SK-N-DZ (cell line): ENCODE measurements at places on chromosomes 6 and 20.

DNA sequence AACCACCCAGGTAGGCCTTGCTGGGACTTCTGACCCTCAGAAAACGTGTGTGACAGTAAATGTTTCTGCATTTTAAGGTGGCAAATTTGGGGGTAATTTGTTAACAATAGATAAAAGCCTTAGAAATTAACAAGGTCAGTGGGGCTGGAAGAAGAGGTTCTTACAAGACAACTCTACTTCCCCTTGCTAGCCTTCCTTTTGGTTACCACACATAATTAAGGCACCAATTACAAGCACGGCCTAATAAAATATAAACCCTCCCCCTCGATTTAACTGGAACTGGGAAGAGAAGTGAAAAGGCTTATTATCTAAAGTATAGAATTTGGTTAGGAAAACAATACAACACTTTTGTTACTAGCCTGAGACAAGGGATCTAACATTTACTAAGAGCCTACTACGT, 38.8 kb downstream of the ELOVL5 start:
- DNase-seq = no peak

DNA sequence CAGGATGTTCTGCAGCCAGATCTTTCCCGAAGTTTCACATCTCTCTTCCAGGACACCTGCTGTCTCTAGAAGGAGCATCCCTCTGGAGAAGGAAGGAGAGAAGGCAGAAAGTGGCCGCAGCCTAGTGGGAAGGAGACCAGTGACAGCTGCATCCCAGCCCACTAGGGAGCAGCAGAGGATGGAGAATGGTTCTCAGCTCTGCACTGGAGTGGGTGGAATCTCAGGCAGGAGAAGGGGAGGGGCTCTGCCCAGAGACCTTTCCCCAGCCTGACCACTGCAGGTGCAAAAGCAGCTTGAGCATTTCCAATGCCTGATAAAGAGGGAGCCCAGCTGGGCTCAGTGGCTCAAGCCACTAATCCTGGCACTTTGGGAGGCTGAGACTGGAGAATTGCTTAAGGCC, 32.3 kb downstream of the NCR2 start:
- DNase-seq = peak; percentile 79

- DNase-seq = no peak
Observed at GRCh38 chr6:41921712-41921998, 356 bp downstream of the BYSL start.

- no peak for DNase-seq
Observed at GRCh38 chr6:12343122-12343439, 52.9 kb downstream of the EDN1 start.

DNA sequence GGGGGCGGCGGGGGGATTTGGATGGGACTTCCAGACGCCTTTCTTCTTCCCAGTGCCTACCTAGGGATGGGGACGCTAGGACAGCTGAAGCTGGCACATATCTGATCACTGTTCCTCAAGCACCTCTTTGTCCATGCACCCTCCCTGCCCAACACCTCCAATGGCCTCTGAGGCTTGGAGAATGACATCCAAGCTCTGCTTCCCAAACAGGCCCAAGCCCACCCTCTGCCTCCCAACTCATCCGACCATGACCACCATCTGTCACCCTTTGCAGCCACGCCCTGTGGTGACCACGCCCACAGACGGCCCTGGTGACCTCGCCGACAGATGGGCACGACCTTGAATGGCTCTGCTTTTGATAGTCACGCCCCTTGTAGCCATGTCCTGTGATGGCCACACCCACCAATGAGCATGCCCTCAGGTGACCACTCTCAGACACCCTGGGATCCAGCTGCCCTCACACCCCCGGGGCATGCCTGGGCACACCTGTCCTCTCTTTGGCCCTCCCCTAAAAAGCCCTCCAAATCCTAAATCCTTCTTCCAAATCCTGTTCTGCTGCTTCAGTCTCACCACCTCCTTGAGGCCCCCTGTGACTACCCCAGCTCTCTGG, 51.0 kb downstream of the SSR1 start:
- DNase-seq = no peak

DNA sequence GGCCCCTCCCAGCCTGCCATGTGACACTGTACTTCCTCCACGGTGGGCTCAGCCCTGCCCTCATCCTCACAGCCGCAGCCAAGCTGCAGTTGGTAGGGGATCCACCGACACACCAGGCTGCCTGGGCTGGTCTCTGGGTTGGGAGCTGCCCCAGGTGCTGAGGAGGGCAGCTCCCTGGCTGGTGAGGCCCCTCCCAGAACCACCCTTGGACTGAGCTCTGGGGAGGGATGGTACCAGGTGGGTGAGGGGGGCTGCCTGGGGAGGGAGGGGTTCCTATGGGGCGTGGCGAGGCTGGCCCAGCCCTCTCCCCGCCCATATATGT, 185 bp upstream of the TNFRSF6B start:
- DNase-seq = no peak

- no peak for DNase-seq
Observed at GRCh38 chr6:52532457-52532856, 44.4 kb downstream of the TRAM2 start.

- peak; percentile 81 for DNase-seq
Observed at GRCh38 chr20:2101057-2101864, at the start of gene STK35. Gene STK35 (plus strand): TSS chr20:2101827. CDS start chr20:2101882, 55 bp downstream.

- peak; percentile 14 for DNase-seq
Observed at GRCh38 chr20:41334443-41335421, 5.9 kb upstream of the LPIN3 start.

GRCh38 chr6:43593938-43594337, 18.0 kb downstream of the POLH start:
- DNase-seq = no peak

DNA sequence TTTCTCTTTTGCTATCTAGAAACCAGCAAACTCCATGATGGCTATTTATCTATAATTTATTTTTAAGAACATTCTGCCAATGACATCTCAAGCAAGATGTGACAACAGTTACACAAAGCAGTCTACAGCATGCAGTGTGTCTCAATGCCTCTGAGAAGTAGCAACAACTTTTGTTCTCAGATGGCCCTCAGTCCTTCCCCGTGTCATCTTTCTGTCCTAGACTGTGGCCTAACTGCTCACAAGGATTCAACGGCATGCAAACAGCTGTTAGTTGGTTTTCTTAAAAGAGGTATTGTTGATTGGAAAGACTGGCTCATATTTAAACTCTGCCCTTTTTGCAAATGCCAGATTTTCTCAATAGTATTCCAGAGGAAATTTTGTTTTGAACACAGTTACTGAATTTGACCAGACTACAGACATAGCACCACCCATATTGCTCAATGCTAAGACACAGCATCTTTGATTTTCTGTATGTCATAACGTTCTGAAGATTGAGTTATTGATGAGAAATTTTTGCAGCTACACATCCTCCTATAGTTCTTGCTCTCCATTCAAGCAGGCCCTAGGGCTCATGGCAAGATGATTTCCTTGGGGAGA, 26.1 kb upstream of the F13A1 start:
- DNase-seq = no peak

DNA sequence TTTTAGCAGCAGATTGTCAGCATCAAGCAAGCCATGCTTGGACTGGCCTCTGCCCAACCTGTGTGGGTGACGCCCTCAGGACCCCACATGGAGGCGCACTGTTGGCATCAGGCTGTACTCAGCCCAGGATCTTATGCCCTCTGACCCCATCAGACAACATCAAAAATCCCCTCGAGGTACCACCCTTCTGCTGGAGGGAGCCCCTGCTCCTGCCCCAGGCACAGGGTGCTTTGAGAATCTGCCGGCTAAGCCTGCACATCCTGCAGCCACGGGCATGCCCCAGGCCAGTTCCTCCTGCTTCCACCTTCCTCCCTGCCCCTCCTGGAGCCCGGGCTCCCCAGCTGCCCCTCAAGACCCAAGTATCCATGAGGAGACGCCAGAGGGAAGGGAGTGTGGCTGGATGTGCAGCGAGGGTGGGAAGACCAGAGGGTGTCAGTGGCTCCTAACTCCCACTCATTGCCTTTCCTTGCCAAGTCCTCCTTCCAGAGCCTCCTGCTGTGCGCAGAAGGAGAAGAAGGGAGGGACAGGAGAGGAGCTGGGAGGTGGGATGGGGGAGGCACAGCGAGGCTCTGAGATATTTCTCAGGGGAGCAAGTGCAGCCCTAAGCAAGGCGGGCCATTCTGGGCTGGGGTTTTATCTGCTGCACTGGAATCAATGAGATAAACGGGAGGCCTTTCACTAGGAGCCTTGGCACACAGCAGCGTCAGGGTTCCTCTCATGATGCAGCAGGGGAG, 77.4 kb upstream of the CST7 start:
- peak; percentile 33 for DNase-seq

- DNase-seq = no peak
Observed at GRCh38 chr6:125198398-125198937, 44.9 kb downstream of the TPD52L1 start.

DNA sequence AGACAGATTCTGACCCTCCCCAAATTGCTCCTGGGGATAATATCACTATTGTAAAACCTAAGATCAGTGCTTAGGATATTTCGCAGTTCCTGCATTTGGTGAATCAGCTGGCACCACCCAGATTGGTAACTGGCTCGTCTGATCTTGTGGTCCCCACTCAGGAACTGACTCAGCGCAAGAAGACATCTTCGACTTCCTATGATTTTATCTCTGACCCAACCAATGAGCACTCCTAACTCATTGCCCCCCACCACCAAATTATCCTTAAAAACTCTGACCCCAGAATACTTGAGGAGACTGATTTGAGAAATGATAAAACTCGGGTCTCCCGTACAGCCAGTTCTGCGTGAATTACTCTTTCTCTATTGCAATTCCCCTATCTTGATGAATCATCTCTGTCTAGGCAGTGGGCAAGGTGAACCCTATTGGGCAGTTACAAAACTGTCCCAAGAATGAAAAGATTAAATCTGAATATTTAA, 55.7 kb upstream of the PRND start:
- no peak for DNase-seq

GRCh38 chr6:29941916-29942274, 437 bp upstream of the HLA-A start:
- DNase-seq = no peak

DNA sequence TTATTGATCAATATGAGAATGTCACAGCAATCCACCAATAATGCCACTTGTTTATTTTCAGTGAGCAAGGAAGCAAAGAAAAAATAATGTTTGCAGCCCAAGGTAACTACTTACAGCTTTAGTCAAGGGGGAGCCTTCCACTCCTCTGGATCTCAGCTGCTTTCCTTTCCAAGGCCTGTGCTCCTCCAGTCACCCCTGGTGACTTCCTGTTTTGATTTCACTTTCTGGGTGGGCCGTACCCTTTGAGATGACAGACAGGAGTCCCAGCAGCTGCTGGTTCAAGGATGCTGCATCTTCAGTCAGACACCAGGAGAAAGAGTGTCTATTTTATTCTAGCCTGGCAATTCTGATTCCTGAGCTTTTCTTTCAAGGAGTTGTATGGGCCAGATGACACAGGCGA, 5.6 kb upstream of the VNN2 start:
- no peak for DNase-seq

GRCh38 chr6:71396410-71396801, 107.8 kb downstream of the OGFRL1 start:
- no peak for DNase-seq

- no peak for DNase-seq
Observed at GRCh38 chr6:11025921-11026635, 18.0 kb downstream of the ELOVL2 start.

DNA sequence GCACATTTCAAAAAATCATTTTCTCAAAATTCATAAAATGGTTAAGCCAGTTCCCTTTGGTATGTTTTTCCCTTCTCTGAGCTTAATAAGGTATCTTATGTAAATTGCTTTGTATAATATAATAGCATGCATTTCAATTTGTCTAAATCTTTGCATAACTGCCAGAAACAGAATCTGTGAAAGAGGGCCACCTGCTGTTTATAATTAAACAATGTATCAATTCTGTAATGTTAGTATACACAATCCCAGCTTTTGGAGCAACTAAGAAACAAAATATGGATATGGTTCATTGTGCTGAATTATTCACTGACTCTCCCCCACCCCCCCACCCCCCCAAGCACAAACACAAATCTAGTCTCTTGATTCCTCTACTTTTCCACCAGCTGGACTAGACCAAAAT, 54.8 kb downstream of the GPX5 start:
- no peak for DNase-seq

DNA sequence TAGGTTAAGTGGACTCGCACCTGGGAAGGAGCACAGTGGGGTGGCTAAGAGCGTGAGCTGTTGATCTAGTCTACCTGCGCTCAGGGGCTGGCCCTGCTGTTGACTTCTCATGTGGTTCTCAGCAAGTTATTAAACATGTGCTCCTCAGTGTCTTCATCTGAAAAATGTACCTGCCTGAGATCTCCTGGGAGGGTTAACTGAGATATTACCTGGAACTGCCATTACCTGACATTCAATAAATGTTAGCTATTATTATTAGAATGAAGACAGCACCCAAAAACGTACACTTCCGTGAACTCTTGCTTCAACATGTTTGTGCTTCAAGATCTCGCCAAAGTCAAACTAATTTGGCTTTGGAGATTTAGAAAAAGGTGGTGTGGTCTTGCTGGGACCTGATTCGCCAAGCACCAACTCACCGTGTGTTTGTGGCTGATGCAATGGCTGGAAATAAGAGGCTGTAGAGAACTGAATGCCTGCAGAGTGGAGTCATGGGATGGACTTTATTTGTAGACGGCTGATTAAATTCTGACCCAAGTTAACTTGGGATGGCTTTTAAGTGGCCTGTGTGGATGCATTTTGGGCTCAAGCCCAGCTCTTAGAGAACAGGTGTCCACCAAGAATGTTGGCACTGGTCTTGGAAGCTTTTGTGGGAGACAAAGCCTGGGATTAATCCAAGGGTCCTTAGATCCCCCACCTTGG, 692.9 kb downstream of the QKI start:
- no peak for DNase-seq

- no peak for DNase-seq
Observed at GRCh38 chr6:89508755-89509563, 76.0 kb downstream of the ANKRD6 start.
